ENCODE measurements at places on chromosomes 3 and 15.
A peak's percentile ranks its signal among the peaks of the same experiment; 100 is the strongest.

DNA sequence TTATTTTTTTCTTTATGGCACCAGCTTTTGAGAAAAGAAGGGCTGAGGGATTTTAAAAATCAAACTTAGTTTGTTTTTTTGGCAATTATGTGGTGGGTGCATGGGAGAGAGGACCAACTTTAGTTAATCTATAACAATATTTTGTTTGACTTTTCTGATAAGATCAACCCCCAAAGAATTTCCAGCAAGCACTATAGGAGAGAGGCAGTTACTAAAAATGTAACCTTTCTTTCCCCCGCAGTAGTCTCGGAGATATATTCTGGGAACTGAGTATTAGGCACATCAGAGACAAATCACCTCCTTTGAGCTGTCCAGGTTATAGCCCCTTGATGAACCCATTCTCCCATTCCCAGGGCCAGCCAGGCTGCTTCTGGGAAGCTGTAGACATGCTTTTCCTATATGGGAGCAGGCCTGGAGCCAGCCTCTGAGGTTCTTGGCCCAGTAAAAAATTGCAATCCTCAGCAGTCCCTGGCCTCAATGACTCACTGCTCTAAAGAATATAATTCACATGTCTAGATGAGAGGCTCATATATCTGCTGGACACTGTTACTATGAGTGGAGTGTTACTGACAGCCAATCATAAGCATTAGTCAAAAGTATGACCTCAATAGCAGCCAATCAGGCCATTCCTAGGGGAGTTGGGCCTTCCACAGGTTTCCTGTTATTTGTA is 138.3 kb upstream of the AGBL1 start:
- no peak for DNase-seq

DNA sequence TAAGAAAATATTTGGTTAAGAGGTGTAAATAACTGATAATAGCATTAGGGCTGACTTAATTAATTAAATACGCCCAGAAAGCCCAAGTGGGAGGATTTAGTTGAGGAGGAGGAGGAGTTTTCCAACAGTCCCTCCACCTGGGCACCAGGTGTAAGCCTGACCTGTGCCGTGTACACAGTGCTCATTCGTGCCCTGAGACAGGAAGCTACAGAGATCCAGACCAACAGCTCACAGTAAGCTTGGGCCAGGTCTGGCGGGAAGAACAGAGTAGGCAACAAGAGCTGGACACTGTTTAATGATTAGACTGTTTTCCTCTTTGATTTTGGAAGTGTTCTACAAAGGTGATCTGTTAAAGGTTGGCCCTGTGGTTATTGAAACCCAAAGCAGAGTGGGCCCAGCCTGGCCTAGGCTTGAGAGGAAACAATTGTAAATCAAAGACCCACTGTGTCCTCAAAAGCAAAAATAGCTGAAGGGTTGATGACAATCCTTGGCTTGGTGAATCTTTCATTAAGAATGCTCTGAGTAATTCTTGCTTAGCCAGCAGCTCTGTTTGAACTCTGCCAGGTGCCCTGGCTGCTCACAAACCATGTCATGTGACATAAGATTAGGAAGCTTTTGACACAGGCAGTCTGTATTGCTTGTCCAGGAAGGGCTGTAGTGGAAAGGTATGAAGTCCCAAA is 13.8 kb downstream of the SQOR start:
- DNase-seq = no peak

DNA sequence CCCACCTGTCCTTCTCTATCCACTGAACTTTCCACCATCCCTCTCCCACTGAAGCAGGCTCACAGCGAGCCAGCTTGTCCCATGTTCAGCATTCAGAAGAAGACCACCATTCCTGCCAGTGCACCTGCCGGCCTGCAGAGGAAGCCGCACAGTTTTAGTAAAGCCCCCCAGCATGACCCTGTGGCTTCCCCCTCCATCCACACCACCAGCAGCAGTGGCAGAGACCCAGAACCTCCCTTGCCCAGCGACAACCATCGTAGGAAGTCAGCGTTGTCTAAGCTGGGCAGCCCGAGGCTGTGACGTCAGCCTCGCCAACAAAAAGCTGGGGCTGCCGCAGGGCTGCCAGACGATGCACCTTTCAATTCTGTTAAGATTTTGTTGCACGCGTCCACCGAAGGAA is 66.6 kb upstream of the TAMM41 start:
- DNase-seq = no peak

- DNase-seq = no peak
Observed at GRCh38 chr3:187624588-187624987, 45.6 kb downstream of the SST start.

DNA sequence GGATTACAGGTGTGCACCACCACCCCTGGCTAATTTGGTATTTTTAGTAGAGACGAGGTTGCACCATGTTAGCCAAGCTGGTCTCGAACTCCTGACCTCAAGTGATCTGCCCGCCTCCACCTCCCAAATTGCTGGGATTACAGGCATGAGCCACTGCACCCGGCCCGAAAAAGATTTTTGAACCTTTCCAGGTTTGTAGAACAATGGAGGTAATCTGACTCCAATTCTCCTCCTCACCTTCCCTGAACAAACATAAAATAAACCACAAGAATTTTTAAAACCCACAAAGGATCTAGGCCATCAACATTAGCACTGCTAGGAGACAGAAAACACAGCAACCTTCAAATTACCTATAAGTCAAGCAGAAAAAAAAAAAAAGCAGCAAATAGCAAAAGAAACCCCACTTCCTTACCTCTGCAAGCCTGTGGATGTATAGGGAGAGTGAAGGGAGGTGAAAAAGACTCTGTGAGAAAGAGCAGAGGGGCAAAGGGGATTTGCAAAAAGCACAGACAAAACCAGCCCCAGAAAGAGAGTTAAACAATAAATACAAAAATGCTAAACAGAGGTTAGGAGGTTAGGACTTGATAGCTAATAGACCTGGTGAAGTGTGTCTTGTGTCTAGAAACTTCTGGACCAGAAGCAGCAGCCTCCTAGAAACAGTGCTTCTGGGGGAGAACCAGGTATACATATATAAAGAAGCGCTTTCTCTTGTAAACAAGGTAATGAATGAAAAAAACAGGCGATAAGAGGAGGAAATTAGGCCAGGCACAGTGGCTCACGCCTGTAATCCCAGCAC is 32.1 kb downstream of the TFDP2 start:
- DNase-seq = no peak

DNA sequence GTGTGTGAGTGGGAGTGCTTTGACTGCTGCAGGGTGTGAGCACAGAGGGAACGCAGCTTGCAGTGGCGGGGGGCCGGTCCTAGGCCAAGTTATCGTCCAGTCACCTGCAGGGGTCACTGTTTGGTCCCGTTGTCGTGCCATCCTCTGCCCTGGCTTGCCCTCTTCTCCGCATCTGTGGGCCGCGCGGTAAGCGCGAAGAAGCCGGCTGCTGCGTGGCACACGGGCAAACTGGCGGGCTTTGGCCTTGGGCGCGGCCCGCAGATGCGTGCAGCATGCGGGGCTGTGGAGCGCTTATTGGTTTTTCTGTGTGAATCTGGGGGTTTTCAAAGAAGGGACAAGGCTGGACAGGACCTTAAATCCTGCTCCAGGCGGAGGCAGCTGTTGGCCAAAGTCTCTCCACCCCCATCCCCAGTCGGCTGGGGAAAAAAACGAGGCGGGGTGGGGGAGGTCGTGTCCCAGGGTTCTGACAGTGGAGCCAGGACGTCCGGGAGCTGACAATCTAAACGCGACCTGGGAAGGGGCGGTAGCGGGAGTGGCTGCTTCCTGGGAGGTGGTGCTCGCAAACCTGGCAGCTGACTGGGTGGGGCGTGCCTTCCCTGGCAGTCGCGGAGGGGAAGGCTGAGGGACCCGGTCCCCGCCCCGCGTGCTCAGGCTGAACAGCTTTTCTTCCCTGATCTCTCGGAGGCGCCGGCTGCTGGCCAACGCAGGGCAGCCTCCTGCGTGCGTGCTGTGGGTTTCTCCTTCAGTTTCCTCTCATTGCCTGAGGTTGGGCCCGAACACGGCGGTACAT is 39.7 kb upstream of the VEPH1 start:
- peak; percentile 83 for DNase-seq

- DNase-seq = no peak
Observed at GRCh38 chr15:39728845-39729244, 53.8 kb downstream of the FSIP1 start.

GRCh38 chr3:126982126-126982470 is 817 bp upstream of the PLXNA1 start:
- no peak for DNase-seq

DNA sequence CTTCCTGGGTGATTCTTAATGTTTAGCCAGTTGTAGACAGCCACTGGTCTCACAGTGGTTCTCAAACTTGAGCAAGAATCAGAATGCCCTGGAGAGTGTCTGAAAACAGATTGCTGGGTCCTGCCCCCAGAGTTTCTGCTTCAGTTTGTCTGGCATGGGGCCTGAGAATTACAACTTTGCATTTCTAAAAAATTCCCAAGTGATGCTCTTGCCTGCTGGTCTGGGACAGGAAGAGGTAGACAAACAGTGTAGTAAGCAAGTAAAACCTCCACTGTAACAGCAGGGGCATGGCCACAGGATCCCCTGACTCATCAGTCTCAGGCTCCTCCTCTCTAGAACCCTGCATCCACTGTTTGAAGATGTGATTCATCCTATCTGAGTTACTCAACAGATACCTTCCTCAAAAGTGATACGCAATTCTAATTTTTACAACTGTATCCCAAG is 36.5 kb downstream of the DZIP1L start:
- DNase-seq = no peak

GRCh38 chr3:159732172-159733111 is 256.2 kb upstream of the IL12A start:
- no peak for DNase-seq

DNA sequence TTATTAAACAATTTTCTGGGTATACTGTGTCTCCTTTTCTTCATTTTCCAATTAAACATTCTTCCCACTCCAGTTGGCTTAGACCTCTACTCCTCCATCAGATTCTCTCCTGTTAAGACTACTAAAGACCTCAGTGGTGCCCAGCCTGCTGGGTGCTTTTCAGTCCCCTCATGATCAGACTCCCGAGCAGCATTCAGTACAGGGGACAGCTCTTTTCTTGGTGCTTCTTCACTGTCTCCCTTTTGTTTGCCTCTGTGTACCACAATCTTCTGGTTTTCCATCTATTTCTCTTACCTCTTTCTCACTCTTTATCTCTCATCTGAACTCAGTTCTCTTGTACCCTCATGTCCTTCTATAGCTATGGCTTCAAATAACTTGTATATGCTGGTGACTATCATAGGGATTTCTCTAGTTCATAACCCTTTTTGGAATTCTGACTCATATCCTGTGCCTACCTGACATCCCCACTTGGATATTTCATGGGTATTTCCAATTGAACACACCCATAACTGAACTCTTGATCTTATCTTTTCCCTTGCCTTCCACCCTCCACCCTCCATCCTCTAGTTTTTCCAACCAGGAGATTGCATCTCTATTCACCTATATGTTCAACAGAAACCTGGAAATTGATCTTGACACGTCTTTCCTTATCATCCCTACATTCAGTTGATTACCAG is 55.6 kb upstream of the ABHD10 start:
- DNase-seq = no peak

- no peak for DNase-seq
Observed at GRCh38 chr3:133620066-133620784, 41.5 kb downstream of the TOPBP1 start.

DNA sequence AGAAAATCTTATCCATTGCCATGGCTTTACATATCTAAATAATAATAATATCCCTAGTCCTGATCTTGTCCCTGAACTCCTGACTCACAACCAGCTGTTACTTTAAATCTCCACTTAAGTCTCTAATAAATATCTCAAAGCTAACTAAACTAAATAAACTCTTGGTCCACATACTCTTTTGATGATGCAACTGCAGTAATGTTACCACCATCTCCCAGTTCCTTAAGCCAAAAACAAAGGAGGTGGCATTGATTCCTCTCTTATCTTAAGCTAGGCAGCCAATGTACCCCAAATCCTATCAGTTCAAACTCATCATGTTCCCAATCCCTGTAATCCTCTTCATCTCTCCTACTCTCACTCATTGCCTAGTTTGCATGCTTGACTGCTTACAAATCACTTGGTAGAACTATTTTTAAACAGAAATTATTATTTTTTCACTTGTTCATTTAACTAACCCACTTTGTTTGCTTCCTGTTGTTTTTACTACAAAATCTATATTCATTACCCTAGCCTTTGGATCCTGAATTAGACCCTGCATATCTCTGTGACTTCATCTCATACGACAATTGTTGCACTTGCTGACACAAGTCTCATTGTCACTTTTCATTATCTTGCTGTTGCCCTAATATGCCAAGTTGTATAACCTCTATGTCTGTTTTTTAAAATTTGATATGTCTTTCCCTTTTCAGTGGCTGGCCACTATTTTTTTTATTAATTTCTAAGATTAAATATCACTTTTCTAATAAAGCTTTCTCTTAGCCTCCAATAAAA is 462.2 kb downstream of the ZPLD1 start:
- DNase-seq = no peak

DNA sequence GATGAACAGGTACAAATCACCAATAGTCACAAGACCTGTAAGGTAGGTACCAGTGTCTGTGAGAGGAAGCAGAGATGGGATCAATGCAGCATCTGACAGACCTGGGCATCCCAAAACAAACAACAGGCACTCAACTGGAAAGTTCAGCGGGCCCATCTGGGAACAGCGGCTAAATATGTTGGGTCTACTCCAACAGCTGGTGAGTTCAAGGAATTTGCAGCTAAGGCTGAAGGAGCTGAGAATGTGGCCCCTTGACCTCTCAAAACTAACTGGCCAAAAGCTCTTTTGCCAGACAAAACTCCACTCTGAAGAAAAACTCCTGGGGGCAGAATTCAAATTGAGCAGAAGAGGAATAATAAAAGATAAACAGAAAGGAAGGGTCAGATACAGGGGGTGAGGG is 24.4 kb downstream of the AVEN start:
- DNase-seq = no peak

DNA sequence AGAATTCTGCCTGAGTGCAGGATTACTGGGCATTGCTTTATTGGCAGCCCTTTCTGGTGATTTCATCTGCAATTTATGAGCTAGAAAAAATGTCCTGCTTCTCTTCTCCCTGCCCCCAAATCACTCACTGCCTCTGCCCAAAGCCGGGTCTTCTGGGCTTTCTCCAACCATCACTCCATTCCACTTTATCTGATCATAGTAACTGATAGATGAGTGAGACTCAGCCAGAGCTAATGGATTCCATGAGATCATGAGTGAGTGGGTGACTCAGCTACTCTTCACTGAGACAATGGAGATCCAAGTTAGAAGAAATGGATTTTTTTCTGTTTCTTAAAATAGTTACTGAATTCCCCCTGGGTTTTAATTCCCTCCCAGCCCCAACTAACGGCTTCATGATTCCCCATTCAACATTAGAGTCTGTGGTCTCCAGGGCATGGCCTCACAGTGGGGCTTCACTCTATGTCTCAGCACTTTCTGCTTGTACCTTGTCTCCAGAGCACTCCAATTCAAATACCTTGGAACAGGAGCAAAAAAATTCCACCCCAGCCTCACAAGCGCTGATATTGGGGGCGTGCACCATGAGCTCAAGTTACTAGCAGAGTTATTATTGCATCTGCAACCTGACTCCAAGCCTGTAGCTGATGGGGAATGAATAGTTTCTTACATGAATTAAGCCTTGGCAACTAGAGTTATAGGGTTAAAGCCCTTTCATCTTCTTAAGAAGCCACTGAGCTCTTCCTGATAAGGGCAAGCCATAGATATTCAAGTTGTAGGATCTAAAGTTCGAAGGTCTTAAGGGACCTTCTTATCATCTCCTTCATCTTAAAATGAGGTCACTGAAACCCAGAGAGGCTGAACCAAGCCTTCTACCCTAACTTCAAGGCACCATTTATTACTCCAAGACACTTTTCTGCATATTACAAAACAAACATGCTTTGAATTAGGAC is 85.9 kb downstream of the AGBL1 start:
- no peak for DNase-seq
